ENCODE measurements at places on chromosomes 6 and 20.

GRCh38 chr20:59698598-59698997 is 94.3 kb downstream of the PHACTR3 start:
- no peak for DNase-seq

DNA sequence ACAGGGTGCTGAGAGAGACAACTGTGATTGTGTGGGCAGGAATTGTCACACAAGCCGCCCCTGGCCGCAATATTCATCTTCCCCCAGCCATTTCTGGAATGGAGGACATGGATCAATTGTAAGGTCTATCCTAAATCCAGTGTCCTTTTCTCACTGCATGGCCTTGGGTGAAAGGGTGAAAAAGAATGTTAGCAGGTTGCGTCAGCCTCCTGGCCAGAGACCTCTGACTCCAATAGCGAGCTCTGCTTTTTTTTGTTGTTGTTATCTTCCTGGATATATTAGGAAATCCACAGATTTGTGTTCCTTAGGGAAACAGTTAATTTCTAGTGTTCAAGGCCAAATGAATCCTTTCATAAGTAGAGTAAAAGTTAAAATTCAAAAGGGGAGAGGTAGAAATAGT is 47.1 kb upstream of the CD83 start:
- DNase-seq: no peak

- DNase-seq: no peak
Measured at GRCh38 chr6:53464483-53464882, 80.4 kb downstream of the GCLC start.

GRCh38 chr6:31171931-31172905 is 1.7 kb upstream of the POU5F1 start:
- DNase-seq: no peak

GRCh38 chr6:158437571-158437970 is 122.3 kb upstream of the TMEM181 start:
- DNase-seq: no peak

DNA sequence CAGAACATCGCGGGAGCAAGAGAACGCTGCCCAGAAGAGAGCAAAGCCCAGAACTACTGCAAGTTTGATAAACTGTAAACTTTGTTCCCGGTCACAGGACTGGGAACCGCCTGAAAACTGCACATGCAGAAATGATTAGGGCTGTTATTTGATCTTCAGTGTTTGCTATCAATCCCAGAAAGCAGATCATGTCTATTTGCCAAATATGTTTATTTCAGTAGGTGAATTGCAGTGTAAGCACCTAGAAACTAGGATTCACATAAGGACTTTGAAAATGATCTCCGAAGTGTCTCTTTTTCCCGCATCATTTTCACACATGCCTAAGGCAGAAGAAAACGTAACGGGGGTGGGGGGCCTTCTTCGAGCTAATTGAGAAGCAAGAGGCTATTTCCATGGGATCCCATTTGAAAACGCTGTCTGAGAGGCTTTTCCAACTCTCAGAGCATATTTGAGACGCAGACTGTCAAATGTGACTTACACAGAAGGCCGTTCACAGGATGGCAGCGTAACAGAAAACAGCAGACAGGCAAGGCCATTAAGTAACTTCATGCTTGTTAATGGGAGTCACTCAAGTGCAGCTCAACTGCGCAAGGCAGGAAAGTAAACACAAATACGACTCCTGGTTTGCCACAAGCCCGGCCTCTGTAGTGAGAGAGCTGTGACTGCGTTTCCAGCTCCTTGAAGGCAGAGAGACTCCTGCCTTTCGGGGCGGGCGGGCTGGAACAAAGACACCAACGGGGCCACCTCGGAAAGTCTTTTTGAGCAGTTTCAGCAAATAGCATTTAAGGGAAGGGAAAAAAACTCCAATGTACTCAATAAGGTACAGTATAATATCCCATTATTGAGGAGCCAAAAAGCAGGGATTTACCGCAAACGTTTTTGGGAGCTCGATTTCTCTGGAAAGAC is 144.7 kb upstream of the ZNF217 start:
- DNase-seq: peak; percentile 84

DNA sequence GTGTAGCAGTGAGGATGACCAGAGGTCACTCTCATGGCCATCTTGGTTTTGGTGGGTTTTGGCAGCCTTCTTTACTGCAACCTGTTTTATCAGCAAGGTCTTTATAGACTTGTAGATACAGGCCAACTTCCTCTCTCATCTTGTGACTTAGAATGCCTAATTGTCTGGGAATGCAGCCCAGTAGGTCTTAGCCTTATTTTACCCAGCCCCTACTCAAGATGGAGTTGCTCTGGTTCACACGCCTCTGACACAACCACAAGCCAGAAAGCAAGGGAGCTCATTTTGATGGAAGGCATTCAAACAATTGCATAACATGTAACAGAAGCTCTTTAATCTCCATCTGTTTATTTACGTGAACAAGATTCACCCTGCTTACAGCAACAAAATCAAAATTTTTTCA is 492.0 kb upstream of the SULF2 start:
- DNase-seq: no peak

- no peak for DNase-seq
Measured at GRCh38 chr6:106766201-106766600, 136.8 kb downstream of the QRSL1 start.

DNA sequence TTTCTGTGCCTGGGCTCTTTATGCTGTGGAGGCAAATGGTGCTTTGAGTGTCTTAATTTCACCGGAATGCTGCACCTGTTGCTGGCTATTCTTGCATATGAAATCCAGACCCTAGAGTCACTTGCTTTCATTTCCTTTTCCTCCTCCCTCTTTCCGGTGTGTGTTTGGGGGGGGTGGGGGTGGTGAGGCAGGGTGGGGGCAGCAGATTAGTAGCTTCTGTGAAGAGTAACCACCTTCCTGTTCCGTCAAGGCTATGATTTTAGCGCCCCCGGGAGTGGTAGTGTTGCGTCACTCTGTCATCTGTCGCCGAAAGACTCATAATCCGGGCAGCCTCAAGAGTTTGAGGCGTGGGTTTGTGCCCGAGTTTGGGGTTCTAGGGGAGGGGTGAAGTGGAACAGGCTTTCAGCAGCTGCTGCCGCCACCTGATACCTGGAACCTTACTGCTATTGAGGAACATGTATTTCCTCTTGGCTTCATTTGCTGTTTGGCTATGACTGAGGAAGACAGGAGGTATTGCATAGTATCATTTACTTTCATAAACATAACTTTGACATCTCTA is 49.1 kb downstream of the UTRN start:
- no peak for DNase-seq

DNA sequence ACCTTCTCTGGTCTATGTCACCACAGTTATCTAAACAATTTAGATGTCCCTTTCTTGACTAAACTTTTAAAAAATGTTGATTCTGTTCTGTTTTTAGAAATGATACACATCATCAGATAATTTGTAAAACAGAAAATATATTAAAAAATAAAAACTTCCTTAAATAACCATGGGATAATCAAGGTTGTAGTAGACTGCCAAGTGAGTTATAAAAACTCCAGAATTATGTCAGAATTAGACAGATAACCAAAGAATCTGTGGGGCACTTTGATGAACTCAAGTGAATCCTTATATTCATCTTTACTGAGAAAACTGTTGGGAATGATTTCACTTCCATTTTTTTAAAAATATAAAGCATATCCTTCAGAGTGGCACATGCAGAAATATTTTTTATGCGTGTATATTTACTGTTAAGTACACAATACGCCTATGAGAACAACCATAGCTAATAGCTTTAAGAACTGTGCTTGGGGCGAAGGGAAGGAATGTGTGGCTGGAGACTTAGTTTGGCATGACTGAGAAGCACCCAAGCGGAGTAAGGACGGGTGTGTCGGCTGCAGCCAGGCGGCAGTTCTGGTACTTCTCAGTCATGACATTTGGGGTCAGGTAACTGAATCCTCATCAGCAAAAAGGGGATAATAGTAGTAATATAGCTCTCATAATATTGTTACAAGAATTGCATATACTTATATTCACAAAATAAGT is 604.7 kb upstream of the CITED2 start:
- no peak for DNase-seq

GRCh38 chr6:155154158-155154830 is 109.5 kb upstream of the CLDN20 start:
- peak; percentile 51 for DNase-seq

DNA sequence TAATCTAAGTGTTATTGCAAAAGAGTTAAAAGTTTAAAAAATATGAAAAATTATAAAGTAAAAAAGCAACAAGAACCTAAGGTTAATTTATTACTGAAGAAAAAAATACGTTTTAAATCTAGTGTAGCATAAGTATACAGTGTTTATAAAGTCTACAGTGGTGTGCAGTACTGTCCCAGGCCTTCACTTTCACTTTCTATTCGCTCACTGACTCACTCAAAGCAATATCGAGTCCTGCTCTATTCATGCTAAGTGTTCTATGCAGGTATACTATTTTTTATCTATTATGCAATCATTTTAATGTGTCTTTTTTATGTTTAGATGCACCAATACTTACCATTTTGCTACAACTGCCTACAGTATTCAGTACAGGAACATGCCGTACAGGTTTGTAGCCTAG is 113.0 kb downstream of the MANEA start:
- DNase-seq: no peak

DNA sequence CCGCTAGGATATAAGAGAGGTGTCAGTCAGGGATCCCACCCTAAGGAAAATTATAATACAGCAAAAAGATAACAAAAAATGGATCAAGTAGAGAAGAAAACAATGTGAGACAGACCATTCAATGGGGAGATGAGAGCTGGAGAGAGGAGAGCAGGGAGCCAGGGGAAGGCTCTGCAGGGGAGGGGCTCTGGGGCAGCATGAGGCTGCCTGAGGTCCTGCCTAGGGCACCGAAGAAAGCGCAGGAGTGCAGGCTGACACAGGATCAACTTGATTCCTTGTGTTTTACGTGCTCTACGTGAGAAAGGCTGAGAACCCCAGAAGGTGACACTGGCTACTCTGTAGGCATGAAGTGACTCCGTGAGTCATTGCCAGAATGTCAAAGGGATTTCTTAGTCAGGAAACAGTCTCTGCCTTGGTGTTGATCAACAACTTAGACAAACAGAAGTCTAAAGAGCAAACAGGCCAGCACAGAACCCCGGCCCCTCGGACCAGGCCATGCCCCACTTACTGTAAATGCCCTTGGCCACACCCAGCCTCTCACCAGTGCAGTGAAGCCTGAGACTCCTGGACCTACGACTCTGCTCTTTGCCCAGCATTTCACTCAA is 290.1 kb upstream of the PRDM1 start:
- no peak for DNase-seq

DNA sequence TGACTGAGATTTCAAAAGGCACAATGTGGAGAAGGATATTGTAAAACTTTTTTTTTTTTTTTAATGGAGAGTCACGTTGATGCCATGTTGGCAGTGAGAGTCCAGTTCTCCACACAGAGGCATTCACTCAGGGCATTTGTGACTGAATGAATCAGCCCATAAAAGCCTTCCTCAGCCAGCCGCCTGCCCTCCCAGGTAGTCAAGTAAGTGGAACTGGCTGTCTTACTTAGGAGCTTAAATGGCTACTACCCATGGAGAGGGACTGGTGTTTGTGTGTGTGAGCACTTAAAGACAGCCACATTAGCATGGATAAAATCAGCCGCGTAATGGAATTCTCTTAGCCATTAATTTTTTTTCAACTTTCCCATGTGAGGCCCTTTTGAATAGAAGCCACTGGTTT is 12.6 kb downstream of the AAR2 start:
- DNase-seq: no peak

DNA sequence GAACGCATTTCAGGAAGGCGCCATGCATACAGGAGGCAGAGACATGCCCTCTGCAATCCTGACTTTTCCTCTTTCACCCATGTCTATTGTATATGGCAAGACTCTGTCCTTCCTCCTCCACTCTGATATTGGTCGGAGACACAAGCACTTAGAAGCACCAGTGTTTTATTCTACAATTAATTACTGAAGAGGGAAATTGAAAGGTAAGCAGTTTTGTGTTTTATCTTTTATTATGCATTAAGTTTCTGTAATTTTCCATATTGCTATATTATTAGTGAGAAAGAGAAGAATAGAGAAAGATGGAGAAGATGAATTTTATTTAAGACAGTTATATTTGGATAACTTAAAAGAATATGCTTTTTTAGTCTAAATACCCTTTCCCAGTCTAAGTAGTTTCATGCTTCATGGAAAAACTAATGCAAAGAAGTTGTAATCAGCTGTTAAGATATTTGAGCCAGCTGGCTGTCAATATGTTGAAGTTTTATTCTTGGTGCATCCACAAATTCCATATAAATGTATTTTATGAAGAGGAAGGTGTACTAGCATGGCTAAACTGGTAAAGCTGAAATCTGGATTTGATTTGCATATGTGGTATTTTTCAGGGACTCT is 13.6 kb downstream of the ARID1B start:
- DNase-seq: no peak

GRCh38 chr6:108561742-108562502 is 1.2 kb downstream of the FOXO3 start:
- DNase-seq: no peak

- no peak for DNase-seq
Measured at GRCh38 chr6:156347246-156347645, 429.9 kb upstream of the ARID1B start.

- no peak for DNase-seq
Measured at GRCh38 chr6:97689078-97689754, 406.2 kb upstream of the MMS22L start.

GRCh38 chr20:63129991-63130657 is 85.8 kb downstream of the YTHDF1 start:
- no peak for DNase-seq

DNA sequence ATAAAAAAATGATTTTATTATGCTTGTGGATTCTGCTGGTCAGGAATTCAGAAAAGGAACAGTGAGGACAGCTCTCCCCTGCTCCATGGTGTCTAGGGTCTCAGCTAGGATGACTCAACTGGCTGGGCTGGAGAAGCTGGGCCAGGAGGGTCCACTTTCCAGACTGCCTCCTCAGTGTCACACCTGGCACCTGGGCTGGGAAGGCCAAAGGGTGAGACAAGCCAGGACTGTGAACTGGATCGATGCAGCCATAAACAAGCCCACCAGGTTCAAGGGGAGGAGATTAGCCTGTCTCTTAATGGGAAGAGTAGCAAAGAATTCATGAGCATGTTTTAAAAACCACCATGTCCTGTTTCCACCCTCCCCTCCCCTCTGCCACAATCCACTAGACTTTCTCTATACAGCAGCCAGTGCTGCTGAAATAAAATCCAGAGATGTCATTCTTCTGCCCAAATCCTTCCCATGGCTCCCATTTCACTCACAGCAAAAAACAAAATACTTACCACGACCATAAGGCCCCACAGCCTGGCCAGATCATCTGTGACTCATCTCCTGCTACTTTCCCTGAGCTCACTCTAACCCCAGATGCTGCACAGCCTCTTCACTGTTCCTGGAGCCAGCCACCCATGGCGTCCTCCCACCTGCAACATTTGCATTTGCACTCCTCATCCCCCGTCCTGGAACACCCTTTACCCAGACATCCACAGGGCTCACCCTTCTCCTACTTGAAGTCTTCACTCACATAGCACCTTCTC is 13.8 kb downstream of the SPTLC3 start:
- no peak for DNase-seq

GRCh38 chr20:38963745-38964144 is 1.6 kb downstream of the DHX35 start:
- DNase-seq: no peak

DNA sequence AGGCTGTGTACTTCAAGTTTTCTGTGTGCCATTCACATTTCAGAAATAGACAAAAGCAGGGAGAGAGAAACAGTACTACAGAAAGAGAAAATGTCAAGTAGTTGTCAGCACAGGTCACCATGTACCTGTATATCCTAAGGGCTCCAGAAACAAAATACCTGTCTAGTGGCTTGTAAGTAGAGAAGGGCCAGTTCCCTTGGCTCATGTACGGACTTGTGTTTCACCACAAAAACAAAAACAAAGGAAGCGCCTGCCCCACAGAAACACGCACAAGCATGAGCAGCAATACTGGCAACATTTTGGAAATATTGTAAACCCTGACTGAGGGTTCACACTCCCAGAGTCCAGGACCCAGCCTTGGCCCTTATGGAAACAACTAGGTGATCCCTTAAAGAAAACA is 44.3 kb downstream of the CNKSR3 start:
- DNase-seq: no peak
